Occipital lobe (tissue), 3 donors: ENCODE measurements at places on chromosomes 6 and 20. TPM values are rescaled to one million over a fixed set of nuclear protein-coding genes. Genes with fewer than 3 reads are reported as not detected.

VSX1 gene
- total RNA-seq = not detected

RIMS1 gene
- 456 TPM for total RNA-seq

PGBD1 gene
- 17.0 TPM for total RNA-seq

GABRR1 gene
- total RNA-seq = not detected

CDH26 gene
- total RNA-seq = 1.4 TPM

NOTCH4 gene
- total RNA-seq = 5.0 TPM
